ENCODE measurements at places on chromosomes 16 and 17. TPM values are rescaled to one million over a fixed set of nuclear protein-coding genes. Genes with fewer than 3 reads are reported as not detected.

The HES7 gene
- total RNA-seq: not detected

The TBX4 gene
- 0.16 TPM for total RNA-seq

The IL17C gene
- total RNA-seq: not detected

The AMFR gene
- 344 TPM for total RNA-seq

The OR2C1 gene
- total RNA-seq: 0.43 TPM

The PRAC2 gene
- not detected for total RNA-seq

The TSNAXIP1 gene
- 1.5 TPM for total RNA-seq

The HS3ST3B1 gene
- 16.4 TPM for total RNA-seq

The ABCA5 gene
- total RNA-seq: 15.4 TPM

The WNT9B gene
- not detected for total RNA-seq

The RABEP1 gene
- 39.2 TPM for total RNA-seq

The ARHGDIA gene
- 81.2 TPM for total RNA-seq

The RNPS1 gene
- total RNA-seq: 23.2 TPM

The CTRB2 gene
- not detected for total RNA-seq

The TOB1 gene
- total RNA-seq: 17.0 TPM

The KANSL1 gene
- 83.5 TPM for total RNA-seq

The KRTAP4-4 gene
- not detected for total RNA-seq

The PYDC1 gene
- not detected for total RNA-seq

The MT1E gene
- total RNA-seq: 129 TPM

Data from bronchial smooth muscle cell (primary cell).